D721Med (cell line): ENCODE measurements at places on chromosomes 11 and 22.

- DNase-seq, result no peak
Measured at GRCh38 chr11:2661173-2662023, 38.4 kb downstream of the KCNQ1OT1 start.

DNA sequence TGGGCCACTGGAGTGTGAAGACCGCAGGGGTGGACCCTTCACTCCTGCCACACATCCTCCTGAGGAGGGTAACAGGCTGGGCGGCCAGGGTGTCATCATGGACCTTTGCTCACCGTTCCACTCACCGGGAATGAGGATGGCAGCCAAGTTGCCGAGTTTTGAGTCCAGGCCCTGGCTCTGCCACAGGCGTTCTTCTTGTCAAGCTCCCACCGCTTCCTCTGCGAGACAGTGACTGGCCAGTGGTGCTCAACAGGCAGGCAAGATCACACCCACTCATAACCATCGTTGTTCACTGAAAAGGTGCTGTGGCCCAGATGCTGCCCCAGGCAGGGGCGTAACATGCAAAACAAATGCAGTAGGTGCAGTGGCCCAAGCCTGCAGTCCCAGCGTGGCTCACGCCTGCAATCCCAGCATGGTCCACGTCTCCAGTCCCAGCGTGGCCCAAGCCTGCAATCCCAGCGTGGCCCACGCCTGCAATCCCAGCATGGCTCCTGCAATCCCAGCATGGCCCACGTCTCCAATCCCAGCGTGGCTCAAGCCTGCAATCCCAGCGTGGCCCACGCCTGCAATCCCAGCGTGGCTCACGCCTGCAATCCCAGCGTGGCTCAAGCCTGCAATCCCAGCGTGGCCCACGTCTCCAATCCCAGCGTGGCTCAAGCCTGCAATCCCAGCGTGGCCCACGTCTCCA lies 5.0 kb upstream of the PANX2 start:
- DNase-seq, result no peak

DNA sequence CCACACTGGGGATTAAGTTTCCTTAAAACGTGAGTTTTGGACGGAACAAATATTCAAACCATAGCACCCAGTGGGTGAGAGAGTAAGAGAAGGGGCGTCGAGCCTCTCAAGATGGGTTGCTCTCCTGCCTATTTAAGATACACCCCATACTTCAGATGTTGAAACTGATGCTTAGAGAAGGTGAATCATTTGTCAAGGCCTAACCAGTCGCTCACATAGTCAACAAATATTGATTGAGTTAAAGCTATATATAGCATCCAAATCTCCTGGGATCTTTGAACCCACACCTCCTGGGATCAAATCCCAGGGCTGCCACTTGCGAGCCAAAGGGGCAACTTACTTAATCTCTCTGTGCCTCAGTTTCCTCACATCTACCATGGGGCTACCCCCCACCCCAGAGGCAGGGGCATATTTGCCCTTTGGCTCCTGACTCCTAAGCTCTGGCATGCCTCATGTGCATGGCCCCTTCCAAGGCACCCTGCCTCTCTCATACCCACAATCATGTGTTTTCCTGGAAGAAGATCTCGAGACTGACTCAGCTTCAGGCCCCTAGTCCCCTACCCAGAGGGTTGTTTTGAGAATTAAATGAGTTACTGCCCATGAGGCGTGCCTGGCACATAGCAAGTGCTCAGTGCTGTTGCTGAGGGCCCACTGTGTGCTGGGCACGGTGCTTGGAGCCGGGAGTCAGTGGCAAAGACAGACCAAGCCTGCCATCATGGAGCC lies 19.0 kb upstream of the PDGFB start:
- DNase-seq, result no peak

- no peak for DNase-seq
Measured at GRCh38 chr11:44775366-44775984, 48.7 kb downstream of the TSPAN18 start.

GRCh38 chr11:34155057-34155756 lies 49.8 kb downstream of the NAT10 start:
- no peak for DNase-seq

DNA sequence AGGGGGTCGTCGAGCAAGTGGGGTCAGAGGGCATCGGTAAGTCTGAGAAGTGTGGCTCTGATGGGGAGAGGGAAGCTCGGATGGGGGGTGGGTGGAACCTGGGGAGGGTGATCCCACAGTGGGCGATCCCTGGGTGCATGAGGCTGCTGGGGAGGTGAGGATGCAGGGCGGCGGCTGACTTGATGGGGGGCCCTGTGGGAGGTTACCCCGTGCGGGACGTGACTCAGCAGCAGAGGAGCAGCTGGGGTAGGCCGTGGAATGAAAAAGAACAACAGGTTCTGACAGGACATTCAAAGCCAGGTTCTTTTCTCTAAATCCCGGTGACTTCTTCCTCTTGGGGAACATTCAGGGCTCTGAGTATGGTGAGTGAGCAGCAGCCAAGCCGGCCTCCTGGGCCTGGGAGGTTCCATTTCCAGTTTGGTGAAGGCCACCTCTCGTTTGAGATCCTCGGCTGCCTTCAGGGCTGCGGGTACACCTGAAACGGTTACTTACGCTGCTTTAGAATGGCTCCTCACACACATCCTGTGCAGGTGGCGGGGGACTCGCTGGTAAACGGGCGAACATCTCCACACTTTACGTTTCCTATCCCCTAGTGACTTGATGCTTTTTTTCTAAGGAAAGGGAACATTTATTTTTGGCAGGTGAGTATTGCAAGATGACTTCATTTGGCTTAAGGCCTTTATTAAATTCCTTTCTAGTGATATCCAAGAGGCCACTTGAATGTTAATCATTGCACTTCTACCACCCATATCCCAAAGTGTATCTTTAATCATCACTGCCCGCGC lies 278.2 kb downstream of the TBC1D22A start:
- DNase-seq, result no peak

DNA sequence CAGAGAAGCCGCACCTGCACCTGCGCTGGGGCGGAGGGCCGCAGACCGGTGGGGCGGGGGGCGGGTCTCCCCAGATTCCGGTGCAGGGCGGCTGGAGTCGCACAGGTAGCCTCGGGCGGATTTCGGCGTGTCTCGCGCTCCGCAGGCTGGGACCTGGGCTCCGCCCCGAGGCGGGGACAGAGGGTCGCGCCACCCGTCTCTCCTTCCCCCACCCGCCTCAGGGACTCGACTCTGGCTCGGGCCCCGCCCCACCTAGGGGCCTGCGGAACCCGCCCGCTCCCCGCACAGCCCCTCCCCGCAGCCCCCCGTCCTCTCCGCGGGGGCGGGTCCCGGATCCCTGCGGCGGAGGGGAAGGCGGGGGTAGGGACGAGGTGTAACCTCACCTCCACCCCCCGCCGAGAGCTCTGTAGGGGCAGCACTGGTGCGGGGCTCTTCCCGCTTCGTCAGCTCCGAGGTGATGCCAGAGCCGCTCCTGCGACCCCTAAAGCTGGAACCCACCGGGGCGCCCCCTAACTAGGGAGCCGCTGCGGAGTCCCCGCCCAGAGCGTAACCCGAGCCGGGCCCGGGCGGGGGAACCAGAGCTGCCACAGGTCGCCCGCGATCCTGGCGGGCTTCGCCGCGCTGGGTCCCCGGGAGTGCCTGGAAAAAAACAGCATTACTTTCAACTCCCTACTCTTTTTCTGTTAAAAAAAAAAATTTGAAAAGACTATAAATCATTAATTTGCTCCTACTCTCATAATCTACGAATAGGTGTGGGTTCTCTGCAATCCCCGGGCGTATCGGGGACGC lies at the start of gene SLC29A2:
TSS of gene SLC29A2 (minus strand) at position 134 of the 789 bp plus-strand sequence. CDS start 169 bp downstream, outside the sequence.
- DNase-seq, result peak; percentile 75

DNA sequence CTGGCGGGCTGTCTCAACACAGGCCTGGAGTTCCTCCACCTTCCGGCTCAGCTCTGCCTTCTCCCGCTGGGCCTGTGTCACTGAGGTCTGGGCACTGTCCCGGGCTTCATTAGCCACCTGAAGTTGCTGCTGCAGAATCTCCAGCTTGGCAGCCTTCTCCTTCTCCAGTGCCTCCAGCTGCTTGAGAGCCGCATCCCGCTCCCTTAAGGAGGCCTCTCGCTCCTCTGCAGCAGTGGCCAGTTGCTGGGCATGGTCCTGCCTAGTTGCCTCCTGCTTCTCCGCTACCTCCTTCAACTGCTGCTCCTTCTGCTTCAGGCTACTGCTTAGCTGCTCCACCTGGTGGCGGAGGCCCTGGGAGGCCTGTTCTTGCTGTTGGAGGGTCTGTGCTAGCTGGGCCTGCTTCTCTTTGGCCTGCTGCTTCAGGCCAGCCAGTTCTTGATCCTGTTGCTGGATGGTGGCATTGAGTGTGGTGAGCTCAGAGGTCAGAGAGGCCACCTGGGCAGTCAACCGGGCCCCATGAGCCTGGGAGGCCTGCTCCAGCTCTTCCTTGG lies 16.9 kb downstream of the IL18BP start:
- no peak for DNase-seq

DNA sequence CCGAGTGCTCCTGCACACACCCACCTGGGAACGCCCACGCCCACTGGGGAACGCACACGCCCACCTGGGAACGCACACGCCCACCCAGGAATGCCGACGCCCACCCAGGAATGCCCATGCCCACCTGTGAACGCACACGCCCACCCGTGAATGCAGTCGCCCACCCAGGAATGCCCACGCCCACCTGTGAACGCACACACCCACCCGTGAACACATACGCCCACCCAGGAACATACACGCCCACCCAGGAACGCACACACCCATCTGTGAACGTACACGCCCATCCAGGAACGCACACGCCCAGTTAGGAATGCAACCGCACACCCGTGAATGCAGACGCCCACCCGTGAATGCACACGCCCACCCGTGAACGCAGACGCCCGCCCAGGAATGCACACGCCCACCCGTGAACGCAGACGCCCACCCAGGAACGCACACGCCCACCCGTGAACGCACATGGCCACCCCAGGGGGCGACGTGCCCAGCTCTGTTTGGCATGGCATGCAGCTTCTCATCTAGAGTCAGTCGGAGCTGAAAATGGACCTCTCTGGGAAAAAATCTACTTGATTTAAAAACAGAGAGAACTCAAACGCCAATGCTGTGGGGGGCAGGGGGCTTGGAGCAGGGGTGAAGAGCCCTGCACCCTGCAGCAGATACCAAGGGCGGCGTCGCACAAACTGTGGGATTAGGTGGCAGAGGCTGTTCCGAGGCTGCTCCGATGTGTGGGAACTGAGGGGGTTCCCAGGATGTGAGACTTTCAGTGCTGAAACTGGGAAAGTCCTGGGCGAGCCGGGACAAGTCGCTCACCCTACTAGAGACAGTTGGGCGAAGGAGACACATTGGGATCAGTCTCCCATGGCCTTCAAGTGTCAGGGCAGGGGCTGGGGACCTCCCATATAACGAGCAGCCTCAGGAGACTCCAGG lies 83.3 kb downstream of the MYEOV start:
- no peak for DNase-seq

GRCh38 chr11:122219791-122220190 lies 103.8 kb upstream of the BLID start:
- no peak for DNase-seq

GRCh38 chr11:72223615-72224563 lies 678 bp upstream of the INPPL1 start:
- no peak for DNase-seq

DNA sequence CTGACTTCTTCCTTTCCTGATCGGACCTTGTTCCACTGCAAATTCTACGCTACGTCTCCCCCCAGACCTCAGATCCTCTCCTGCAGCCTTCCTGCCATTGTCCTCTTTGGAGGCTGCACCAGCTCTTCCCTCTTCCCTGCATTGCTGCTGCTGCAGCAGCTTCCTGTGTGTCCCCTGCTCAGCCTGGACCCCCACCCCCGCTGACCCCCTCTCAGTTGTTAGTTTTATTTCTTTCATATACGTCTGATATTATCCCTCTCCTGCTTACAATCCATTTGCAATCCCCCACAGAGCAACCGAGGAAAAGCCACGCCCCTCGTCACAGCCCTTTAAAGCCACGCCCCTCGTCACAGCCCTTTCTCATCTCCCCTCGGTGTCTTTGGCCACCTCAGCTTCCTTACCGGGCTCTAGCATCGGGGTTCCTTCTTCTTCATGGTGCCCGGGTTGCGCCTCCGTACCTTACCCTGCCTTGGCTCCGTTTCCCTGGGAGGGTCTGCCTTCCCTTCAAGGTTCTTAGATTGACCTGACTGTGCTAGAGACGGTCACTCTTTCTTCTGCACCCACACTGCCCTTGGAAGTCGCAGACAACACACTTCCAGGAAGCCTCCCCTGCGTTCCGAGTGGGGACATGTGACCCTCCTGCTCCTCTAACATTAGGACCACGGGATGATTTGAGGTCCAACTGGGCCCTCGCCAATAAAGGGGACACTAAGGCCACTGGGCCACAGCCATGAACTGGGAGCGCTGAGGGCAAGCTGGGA lies 4.8 kb downstream of the MRGPRG start:
- DNase-seq, result no peak

DNA sequence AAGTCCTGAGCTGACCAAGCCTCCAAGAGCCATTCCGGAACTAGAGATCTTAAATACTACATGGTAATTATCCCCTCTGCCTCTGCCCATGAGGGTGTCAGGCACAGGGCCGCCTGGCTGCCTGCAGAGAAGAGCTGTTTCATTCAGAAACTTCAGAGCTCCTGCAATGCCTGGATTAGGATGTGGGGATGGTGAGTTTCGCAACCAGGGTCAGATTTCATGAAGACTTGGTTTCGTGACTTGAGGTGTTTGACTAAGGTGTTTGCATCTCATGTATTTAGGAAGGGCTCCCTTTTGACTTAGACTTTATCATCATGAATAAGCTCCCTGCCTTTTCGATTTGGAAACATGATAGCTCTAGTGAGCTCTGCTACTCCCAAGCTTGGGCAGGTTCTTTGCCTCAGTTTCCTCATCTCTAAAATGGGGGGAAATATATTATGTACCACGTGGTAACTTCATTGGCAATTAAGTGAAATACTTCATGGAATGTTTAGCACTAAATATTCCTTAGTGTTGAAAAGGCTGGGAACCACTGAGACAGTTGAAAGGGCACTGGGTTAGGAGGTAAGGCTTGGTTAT lies 9.1 kb downstream of the TIMP3 start:
- no peak for DNase-seq

GRCh38 chr11:111944651-111945051 lies 7.5 kb downstream of the DIXDC1 start:
- DNase-seq, result no peak

GRCh38 chr11:75103380-75104026 lies 6.8 kb upstream of the OR2AT4 start:
- no peak for DNase-seq

GRCh38 chr11:108727665-108728064 lies 62.8 kb downstream of the DDX10 start:
- no peak for DNase-seq
